ENCODE measurements at places on chromosomes 6 and 20. TPM values are rescaled to one million over a fixed set of nuclear protein-coding genes. Genes with fewer than 3 reads are reported as not detected.

The C4B gene
- 3.0 TPM for total RNA-seq

The SPATS1 gene
- not detected for total RNA-seq

The HMGA1 gene
- 803 TPM for total RNA-seq

The CGAS gene
- total RNA-seq, result 27.9 TPM

The C20orf144 gene
- 0.21 TPM for total RNA-seq

The AKAP7 gene
- total RNA-seq, result 6.0 TPM

DNA sequence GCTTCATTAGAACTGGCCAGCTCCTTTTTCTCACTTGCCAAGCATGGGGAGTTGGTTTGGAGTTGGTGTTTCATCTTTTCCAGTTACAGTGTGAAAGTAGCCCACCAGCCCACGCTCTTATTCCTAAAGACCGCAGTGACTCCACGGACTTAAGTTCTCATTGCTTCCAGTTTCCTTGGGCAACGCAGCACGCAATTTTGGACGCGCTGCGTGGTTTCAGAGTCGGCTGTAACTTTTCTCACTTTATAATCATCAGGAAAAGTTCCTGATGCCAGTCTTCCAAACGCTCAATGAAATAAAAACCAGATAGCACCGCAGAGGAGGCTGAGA is 381 bp upstream of the PEX7 start:
- DNase-seq, result peak; percentile 42
- H3K4me1 ChIP-seq, result peaks cover 13% of the 10 kb centered on the region
- peak overlapping the region; percentile 93 for H3K27ac ChIP-seq

GRCh38 chr20:1426231-1426849 is 33.5 kb upstream of the FKBP1A start:
- H3K27ac ChIP-seq, result no peak overlapping the region
- DNase-seq, result no peak
- H3K27me3 ChIP-seq, result no peaks in the 10 kb centered on the region
- H3K4me1 ChIP-seq, result peaks cover 10% of the 10 kb centered on the region
- H3K4me3 ChIP-seq, result no peak overlapping the region

- no peaks in the 10 kb centered on the region for H3K27me3 ChIP-seq
- H3K4me1 ChIP-seq, result peaks cover 10% of the 10 kb centered on the region
- H3K4me3 ChIP-seq, result peak within 1 kb of the TSS; percentile 78
- DNase-seq, result peak; percentile 74
- peaks cover 13% of the 10 kb centered on the region for H3K36me3 ChIP-seq
- no peak within 1 kb of the TSS for H3K27ac ChIP-seq
Observed at GRCh38 chr6:43644940-43645612, at the start of gene RSPH9. Gene RSPH9, plus strand, starts transcription at chr6:43645036. Its CDS starts 63 bp downstream, at chr6:43645099.

- peak; percentile 76 for DNase-seq
- no peaks in the 10 kb centered on the region for H3K27me3 ChIP-seq
- peaks cover 50% of the 10 kb centered on the region for H3K4me1 ChIP-seq
- H3K36me3 ChIP-seq, result peaks cover 16% of the 10 kb centered on the region
- H3K4me3 ChIP-seq, result peak overlapping the region; percentile 82
Observed at GRCh38 chr20:58306421-58307261, 2.9 kb upstream of the RAB22A start.

DNA sequence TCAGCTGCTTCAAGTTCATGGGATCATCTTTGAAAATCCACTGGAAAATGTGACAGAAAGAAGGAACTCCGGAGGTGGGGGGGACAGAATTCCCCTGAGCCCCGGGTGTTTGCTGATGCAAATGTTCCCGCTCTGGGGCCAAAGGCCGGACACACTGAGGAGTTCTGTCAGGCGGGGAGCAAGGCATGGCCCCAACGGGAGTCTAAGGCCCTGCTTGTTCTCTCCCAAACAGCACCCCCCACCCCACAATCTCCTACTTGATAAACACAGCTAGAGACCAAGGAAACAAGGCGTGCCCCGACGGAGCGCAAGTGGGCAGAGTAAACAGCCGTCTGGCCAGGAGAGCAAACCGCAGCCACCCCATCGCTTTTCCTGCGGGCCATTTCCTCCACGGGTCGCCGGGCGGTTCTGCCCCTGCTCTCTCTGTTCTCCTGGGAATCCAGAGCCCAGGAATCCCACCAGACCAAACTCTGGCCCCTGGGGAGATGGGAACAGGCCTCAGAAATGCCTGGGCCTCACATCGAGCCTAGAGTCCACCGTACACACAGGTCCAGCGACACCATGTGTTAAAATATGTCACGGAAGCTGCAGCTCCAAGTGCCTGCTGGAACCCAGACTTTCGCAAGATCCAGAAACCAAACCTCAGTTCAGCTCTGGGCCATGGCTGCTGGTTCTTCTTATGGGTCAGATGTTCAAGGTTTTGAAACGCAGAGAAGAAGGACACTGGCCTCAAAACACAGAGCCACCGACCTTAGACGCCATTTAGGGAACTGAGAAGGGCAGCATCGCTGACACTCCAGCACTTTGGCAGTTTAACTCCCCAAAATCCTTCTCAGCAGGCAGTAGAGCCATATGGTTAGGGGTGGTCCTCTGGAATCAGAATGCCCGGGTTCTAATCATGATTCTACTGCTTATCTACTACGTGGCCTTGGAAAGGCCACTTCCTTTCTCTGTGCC is 104.2 kb downstream of the PREX1 start:
- peak overlapping the region; percentile 42 for H3K27ac ChIP-seq
- H3K36me3 ChIP-seq, result peaks cover 49% of the 10 kb centered on the region
- no peak overlapping the region for H3K4me3 ChIP-seq
- DNase-seq, result no peak

DNA sequence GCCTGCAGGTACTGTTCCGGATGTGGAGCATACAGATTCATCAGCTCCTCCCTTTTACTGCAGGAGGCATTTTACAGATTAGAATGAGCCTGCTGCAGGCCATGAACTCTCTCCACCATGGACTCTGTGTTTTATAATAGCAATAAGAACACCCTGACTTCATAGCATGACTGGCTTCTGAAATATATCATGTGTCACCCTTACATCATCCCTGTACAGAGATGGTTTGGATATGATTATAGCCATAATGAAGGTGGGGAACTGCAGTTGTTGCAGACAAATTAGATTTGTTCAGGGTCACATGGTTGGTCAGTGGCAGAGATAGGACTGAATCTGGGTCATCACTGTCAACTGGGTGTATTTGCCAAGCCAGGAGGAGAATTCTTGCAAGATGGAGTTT is 100.7 kb downstream of the FOXO3 start:
- H3K27me3 ChIP-seq, result no peaks in the 10 kb centered on the region
- peaks cover 23% of the 10 kb centered on the region for H3K4me1 ChIP-seq
- no peak overlapping the region for H3K27ac ChIP-seq

DNA sequence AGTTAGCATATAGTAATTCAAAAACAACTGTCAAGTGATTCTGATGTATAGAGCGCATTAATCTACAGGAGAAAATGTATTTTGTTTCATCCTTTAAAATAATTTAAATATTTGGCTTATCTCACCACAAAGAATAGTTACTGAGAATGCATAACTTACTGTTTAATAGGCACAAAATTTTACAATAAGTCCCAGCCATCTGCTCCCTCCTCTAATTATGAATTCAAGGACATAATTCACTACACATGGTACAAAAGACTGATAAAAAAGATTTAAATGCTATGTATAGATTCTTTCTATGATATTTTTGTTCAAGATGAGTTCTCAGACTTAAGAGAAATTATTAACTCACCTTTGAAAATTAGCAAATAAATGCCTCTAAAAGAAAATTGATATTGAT is 242.0 kb downstream of the FUT9 start:
- H3K4me1 ChIP-seq, result peaks cover 1% of the 10 kb centered on the region
- peaks cover 4% of the 10 kb centered on the region for H3K27me3 ChIP-seq
- no peak overlapping the region for H3K4me3 ChIP-seq

GRCh38 chr6:32772656-32773055 is 9.3 kb upstream of the HLA-DQB2 start:
- H3K27ac ChIP-seq, result no peak overlapping the region
- no peaks in the 10 kb centered on the region for H3K36me3 ChIP-seq
- H3K4me3 ChIP-seq, result no peak overlapping the region

DNA sequence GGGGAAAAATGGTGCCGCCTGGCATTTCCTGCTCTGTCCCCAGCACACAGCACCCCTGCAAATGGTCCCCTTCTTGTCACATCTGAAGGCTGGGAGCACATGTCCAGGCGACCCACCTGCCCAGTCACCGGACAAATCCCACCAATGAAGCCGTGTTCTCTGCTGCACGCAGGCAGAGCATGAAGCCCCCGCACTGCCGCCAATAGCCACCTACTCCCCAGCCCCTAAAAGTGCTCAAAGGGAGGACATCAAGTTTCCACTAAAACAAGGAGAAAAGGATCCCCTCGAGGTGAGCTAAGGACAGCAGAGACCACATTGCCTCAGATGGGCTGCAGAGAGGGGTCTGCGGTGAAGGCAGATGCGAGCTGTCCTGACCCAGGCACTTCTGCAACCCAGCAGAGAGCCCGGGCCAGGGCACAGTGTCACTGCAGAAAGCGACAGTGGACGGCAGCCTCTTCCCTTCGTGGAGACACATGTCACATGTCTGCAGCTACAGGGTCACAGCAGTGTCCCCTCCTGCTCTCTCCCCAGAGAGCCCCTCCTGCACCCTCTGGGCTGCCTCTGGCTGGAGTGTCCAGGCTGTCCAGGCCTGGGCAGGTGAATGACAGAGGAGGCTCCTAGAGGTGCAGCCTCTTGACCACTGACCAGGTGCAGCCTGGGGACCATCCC is 221.5 kb downstream of the PREX1 start:
- no peaks in the 10 kb centered on the region for H3K36me3 ChIP-seq
- no peaks in the 10 kb centered on the region for H3K27me3 ChIP-seq
- no peak for DNase-seq
- no peak overlapping the region for H3K27ac ChIP-seq
- H3K4me1 ChIP-seq, result peaks cover 9% of the 10 kb centered on the region

- no peak overlapping the region for H3K4me3 ChIP-seq
- H3K4me1 ChIP-seq, result no peaks in the 10 kb centered on the region
- no peaks in the 10 kb centered on the region for H3K36me3 ChIP-seq
- H3K27me3 ChIP-seq, result no peaks in the 10 kb centered on the region
- no peak for DNase-seq
Observed at GRCh38 chr6:74899416-74899815, 306.4 kb downstream of the COL12A1 start.

GRCh38 chr6:126907996-126908395 is 210.5 kb upstream of the RSPO3 start:
- no peak overlapping the region for H3K4me3 ChIP-seq
- H3K4me1 ChIP-seq, result no peaks in the 10 kb centered on the region
- no peak for DNase-seq
- no peaks in the 10 kb centered on the region for H3K36me3 ChIP-seq
- H3K27ac ChIP-seq, result no peak overlapping the region

DNA sequence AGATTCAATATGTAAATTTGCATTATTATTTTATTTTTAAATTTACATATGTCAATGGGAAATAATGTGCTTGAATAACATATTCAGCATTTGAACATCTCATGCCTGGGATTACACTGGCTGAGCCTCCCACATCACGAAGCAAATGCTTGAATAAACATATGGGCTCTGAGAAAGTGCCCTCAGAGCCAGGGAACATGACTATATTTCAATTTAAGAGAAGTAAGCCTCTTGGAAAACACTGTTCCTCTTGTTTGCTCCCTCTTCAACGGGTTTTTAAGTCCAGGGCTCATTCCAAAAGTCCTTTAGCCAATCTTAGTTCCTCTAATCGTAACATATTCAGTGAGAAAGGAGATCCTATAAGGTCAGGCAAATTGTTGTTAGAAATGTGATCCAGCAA is 122.0 kb downstream of the GMPR start:
- H3K4me3 ChIP-seq, result no peak overlapping the region
- H3K27ac ChIP-seq, result no peak overlapping the region
- no peak for DNase-seq
- H3K4me1 ChIP-seq, result peaks cover 5% of the 10 kb centered on the region
- H3K27me3 ChIP-seq, result no peaks in the 10 kb centered on the region

DNA sequence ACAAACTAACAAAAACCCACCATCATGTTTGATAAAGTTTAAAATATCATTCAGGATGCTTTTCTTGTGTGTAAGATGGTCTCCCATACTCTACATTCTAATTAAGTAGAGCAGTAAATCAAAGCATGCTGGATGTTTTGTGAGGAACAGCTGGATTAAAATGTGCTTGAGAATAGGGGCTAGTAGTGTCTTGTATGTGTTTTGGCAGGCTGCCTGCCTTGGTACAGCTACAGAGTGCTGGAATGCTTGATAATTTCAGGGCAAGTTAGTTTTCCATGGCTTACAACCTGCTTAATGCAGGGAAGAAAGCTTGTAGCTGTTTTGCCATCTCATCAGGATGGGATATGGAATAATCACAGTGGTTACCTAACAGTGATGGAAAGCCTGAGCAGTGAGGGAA is 636.6 kb upstream of the MMS22L start:
- H3K27ac ChIP-seq, result no peak overlapping the region
- DNase-seq, result no peak
- H3K4me1 ChIP-seq, result no peaks in the 10 kb centered on the region

DNA sequence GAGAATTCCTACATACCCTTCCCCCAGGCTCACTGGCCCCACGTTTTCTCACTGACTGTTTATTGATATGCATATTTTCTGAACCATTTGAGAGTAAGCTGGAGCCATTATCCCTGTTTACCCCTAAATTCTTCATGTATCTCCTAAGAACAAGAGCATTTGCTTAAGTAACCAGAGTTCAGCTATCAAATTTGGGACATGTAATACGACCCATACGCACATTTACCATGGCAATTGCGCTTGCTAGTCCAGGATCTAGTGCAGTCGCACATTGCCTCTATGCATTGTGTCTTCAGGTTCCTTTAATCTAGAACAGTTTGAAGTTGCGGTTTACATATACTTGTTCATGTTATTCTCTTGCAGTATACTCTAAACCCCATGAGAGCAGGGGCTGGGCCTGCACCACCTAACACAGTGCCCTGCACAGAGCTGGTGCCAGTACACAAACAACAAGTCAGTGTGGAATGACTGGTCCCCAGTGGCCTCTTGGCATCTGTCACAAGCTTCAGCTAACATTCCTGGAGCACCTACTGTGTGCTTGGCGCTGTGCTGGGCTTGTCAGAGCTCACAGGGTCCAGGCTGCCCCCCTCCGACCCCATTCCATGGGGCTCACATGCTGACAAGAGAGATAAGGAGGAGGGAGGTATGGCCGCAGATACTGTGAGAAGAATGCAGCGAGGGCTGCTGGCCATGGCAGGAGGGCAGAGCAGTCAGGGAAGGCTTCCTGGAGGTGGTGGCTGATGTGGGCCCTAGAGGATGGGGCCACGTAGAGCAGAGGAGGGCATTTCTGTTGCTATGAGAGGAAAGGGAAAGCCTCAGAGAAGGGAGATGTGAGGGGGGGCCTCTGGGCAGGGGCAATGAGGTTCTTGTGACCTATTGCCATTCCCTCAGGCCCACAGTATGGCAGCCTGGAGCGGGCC is 28.1 kb downstream of the SPDEF start:
- H3K27me3 ChIP-seq, result no peaks in the 10 kb centered on the region
- no peak overlapping the region for H3K27ac ChIP-seq
- H3K36me3 ChIP-seq, result no peaks in the 10 kb centered on the region
- no peak overlapping the region for H3K4me3 ChIP-seq

All from activated naive CD8-positive, alpha-beta T cell treated with anti-CD3 and anti-CD28 coated beads for 36 hours (primary cell).